HL-60 (cell line): ENCODE measurements at places on chromosomes 16 and 17.

GRCh38 chr17:78504156-78504925 is 72.9 kb downstream of the DNAH17 start:
- DNase-seq, result no peak

GRCh38 chr17:78715876-78716275 is 66.2 kb downstream of the CYTH1 start:
- no peak for DNase-seq

DNA sequence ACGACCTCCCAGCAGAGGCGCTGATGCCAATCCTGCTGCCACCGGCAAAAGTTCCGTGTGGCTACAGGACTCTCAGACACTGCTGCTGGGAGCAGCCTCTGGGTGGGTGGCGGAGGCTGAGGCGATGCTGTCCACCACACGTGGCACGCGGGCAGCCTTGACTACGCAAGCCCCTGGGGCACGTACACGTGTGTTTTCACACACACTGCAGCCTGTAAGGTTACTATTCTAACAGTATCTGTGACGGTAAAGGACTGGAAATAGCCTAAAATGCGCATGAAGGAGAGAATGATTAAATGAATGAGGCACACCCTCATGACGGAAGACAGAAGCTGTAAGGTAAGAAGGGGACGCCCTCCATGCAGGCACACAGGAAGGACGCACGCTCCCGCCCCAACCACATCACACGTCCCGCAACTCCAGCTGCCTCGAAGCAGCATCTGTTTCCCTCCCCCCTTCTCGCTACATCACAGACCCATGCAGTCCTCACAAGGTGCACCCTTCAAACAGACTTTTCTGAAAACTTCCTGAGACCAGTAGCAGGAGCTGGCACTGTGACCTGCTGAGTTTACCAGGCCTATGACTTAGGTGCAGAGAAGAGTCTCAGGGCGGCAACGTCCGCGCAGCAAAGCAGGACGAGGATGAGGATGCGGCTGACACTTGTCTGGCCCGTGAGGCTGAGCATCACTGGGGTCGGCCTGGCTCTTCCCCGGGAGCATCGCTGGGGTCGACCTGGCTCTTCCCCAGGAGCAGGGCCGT is 28.7 kb upstream of the FASN start:
- no peak for DNase-seq

DNA sequence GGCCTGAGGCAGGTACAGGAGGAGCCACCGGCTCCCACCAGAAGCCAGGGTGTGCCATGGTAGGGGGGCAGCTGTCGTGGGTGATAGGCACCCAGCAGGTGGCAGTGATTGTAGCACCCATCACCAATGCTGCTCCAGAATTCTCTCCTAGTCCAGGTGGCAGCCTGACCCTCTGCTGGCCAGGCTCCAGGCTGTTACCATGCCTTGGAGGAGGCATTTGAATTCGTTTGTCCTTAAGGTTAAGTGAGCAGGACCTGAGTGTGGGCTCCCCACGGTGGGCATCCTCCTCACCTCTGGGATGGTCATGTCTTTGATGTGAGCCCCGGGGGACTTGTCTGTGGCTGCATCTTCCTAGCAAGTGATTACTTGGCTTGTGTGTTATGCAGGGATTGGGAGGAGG is 59.4 kb downstream of the RGS9 start:
- no peak for DNase-seq

DNA sequence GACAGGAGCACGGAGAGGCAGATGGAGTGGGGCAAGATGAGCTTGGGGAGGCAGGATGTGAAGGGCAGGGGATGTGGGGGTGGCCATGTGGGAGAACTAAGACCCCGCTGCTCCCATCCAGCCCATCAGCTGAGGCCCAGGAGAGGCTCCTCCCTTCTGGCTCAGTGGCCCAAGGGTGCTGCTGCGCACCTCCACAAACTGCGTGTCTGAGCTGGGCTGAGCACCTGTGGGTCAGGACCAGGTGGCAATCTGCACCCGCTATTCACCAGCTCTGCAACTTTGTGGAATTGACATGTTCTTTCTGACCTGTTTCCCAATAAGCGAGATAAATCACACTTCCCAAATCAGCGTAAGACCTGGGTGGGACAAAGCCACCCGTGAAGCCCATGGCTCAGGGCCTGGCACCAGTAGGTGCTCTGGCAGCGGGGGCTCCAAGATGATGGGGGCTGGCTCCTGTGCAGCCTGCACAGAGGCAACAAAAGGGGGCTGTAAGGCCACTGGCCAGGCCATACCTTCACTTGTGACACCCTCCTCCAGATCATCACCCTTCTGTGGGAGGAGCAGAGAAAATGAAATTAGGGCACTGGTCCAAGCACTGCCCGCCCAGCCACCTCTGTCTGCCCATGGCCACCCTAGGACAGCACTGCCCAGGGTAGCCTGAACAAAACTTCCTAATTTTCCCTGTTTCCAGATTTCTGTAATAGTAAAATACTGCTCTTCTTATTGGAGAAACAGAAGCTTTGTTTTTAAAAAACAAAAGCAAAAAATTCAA is 11.7 kb upstream of the SREBF1 start:
- DNase-seq, result no peak

DNA sequence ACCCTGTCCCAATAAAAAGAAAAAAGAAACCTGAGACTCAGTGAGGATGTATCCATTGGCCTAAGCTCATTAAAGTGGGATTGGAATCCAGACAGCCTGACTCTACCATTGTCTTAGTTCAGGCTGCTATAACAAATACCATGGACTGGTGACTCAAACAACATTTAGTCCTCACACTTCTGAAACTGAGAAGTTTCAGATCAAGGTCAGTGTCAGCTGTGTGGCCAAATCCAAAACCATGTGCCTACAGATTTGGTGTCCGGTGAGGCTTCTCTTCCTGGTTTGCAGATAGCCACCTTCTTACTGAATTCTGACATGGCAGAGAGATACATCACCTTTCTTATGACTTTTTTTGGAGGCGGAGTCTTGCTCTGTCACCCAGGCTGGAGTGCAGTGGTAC is 53.3 kb upstream of the KDM8 start:
- no peak for DNase-seq

- no peak for DNase-seq
These were observed 9.8 kb downstream of the SARM1 start for GRCh38 chr17:28381141-28381825.

DNA sequence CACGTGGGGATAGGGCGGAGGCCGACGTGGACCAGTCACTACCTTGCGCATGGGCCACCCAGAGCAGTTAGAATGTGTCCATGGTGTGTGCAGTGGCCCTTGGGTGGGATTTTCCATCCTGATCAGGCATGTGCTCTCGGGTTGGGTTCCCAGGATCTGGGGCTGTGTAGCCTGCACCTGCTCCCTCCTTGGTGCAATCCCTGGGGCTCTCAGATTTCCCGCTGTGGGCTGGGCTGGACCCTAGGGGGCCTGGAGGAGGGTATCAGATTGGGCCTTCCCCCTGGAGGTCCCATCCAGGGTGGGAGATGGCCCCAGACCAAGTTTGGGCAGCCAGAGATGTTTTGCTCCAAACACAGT is 1.3 kb downstream of the SMTNL2 start:
- DNase-seq, result no peak

- peak; percentile 39 for DNase-seq
These were observed 194.0 kb upstream of the CIBAR2 start for GRCh38 chr16:85306071-85306792.

GRCh38 chr16:88208112-88208511 is 174.6 kb upstream of the ZNF469 start:
- DNase-seq, result no peak

- DNase-seq, result no peak
These were observed 660.5 kb downstream of the TOX3 start for GRCh38 chr16:51886456-51886855.

- DNase-seq, result no peak
These were observed 23.4 kb upstream of the MPRIP start for GRCh38 chr17:17018612-17019429.

GRCh38 chr17:57486882-57487301 is 230.6 kb downstream of the MSI2 start:
- DNase-seq, result peak; percentile 79

DNA sequence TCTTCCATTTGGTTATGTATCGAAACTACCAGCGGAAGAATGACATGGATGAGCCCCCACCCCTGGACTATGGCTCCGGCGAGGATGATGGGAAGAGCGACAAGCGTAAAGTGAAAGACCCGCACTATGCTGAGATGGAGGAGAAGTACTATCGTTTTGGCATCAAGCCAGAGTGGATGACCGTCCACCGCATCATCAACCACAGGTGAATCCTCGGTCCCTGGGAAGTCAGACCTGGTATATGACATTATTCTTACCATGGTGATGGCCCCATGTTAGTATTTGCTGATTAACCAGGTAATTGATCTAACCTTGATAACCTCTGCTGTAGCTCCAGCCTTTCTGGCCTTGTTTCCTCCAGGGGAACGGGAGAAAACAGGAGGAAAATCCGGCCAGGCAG is 8.5 kb downstream of the CHD3 start:
- no peak for DNase-seq

- peak; percentile 81 for DNase-seq
These were observed 4.5 kb upstream of the UNC13D start for GRCh38 chr17:75848523-75849278.

DNA sequence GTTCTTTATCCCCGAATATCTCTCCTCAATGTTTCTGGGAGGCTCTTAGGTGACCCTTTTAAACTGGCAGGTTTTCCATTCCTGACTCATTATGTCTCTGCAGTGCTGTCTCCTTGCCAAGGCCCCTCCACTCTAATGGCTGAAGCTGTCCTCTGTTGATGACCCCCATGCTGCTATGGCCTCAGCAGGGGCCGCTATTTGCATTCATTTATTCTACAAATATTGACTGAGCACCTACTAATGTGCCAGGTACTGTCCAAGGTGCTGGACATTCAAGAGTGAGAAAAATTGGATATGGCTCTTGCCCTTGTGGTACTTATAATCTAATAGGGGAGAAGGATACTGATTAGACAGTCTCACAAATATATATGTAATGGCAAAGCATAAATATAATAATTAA is 55.4 kb downstream of the GP2 start:
- DNase-seq, result no peak

DNA sequence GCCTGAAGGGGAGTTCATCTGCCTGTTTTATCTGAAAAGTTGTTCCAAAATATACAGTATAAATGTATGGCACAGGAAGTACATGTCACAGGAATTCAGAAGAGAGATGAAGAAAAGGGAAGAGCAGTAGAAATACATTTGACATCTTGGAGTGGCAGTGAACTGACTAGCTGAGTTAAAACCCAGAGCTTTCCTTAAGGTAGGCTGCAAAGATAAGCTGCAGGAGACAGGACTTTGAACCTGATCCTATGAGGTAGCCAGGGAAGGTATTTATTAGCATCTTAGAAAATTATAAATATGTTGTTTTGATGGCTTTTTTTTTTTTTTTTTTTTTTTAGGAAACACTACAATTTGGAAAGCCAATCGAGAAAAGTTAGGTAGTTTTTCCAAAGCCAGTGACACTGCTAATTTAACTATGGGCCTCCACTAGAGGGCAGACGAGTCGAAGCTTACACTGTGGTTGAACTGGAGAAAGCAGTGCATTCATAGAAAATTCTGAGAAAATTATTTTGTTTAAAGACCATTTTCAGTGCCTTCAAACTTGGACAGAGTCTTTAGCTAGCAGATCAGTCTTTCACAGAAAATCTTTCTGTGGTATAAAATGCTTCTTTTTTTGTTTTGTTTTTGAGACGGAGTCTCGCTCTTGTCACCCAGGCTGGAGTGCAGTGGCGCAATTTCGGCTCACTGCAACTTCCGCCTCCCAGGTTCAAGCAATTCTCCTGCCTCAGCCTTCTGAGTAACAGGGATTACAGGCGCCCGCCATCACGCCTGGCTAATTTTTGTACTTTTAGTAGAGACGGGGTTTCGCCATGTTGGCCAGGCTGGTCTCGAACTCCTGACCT is 122.3 kb downstream of the SSH2 start:
- peak; percentile 49 for DNase-seq

DNA sequence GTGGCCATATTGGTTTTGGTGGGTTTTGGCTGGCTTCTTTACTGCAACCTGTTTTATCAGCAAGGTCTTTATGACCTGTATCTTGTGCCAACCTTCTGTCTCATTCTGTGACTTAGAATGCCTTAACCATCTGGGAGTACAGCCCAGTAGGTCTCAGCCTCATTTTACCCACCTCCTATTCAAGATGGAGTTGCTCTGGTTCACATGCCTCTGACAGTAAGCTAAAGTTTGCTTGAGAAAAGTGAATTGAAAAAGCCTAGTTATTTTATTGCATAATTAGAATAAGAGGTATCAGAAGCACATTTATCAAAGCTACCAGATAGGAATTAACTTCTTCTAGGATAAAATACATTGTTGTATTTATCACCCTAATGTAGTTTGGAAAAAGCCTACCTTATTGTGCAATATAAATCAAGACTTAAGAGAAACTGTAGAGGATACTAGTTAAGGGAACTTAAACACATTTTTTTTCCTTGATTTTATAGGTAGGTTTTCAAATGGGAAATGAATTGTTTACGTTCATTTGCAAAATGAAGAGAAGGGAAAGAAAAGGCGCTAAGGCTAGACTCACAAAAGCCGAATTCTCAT is 202.3 kb upstream of the KCNJ16 start:
- DNase-seq, result no peak

GRCh38 chr17:6699997-6700947 is 12.9 kb downstream of the SLC13A5 start:
- no peak for DNase-seq

- DNase-seq, result no peak
These were observed 8.2 kb downstream of the CDH15 start for GRCh38 chr16:89179656-89180315.

DNA sequence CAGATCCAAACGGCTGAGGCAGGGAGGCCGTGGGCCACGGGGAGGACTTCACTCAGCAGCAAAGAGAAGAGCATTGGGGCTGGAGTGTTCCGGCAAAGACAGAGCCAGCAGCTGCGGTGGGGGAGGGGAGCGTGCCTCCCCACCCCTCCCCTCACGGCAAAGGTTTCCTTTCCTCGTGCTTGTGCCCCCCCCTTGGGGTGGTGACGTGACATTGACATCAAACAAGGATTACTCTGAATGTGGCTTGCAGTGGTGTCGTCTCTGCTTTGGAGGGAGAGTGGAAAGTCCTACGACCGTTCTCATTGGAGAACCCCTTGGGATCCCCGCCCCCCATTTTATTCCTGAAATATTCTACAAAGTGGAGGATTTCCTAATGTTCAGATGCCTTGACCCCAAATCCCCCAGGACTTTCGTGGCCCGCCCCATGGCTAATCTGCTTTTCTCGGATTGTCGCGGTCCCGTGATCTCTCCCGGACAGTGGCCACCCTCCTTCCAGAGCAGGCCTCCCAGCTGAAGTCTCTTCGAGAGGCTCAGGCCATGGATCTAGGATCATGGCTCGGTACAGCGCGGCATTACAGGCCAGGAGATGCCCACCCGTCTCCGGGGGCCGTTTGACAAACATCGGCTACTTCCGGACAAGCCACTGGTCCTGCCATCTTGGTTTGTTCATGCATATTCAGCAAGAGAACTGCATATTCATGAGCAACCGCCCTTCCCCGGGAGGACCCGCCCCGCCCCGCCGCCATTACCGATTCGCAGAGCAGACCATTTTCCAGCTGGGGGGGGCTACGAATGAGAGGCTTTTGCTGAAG is 705 bp upstream of the POLR2A start:
- DNase-seq, result peak; percentile 66
